ENCODE measurements at places on chromosomes 3 and 15.

GRCh38 chr15:29242456-29243242 is 27.0 kb downstream of the NSMCE3 start:
- no peak for DNase-seq

DNA sequence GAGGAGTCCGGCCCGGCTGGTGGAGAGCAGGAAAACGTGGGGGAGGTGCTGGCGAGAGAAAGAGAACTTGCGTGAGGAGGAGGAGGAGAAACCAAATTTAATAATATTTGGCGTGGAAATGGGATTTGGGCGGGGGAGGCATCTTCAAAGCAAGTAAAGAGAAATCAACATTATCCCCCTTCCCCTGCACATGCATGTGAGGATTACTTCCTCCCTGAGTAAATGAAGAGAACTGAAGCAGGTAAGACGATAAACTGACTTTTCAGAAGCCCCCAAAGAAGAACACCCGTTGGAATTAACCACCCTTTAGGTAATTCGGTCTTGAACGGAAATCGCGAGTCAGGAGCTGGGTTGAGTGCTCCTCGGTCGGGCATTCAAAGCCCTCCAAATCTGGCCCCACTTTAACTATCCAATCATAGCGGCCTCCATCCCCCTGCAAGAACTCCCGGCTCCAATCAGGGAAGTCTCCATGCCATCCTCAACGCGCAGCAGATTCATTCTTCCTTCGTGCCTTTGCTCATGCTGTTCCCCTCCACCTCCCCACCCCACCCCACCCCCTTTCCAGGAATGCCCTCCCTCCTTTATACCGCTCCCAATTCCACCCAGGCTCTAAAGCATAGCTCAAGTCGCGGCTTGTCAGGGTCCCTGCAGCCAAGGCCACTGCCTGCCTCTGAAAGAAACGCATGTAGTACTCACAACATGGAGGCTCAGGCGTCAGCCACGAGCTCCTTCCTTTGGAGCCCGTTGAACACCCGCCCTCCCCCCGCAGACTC is 545 bp upstream of the RFX7 start:
- peak; percentile 18 for DNase-seq

- no peak for DNase-seq
Observed at GRCh38 chr3:82194870-82195269, 433.4 kb upstream of the GBE1 start.

GRCh38 chr3:147521646-147522045 is 112.5 kb downstream of the ZIC1 start:
- no peak for DNase-seq

- no peak for DNase-seq
Observed at GRCh38 chr15:100235030-100235617, 106.7 kb downstream of the ADAMTS17 start.

DNA sequence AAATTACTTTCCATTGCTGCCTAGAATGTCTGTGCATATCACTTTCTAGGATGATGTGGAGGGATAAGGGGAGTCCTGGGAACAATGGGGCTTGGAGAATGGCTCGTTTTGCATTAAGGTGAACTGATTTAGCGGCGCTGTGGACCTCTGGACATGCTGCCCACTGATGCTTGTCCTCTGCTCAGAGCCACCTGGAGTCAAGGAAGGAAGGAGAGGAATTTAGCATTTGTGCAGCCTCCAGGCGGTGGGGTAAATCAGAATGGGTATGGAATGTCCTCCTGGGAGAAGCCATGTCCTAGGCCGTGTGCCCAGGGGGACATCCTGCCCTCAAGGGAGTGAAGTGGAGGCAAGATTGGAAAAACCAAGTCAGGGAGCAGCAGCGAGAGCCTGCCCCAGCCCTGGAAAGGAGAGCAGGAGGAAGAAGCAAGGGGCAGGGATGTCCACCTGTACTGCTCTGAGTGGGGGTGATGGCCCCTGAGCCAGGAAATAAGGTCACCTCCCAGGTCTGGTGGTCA is 37.8 kb downstream of the KY start:
- DNase-seq, result no peak

- no peak for DNase-seq
Observed at GRCh38 chr3:32240159-32240545, 1.7 kb downstream of the CMTM8 start.

- no peak for DNase-seq
Observed at GRCh38 chr3:70716832-70717231, 404.4 kb upstream of the MDFIC2 start.

DNA sequence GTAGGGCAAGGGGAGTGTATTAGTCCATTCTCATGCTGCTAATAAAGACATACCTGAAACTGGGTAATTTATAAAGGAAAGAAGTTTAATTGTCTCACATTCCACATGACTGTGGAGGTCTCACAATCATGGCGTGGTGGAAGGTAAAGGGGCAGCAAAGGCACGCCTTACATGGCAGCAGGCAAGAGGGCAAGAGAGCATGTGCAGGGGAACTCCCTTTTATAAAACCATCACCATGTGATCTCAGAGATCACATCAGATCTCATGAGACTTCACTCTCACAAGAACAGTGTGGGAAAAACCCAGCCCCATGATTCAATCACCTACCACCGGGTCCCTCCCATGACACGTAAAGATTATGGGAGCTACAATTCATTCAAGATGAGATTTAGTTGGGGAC is 41.4 kb downstream of the SUMF1 start:
- DNase-seq, result peak; percentile 92

GRCh38 chr3:11580645-11581044 is 63.1 kb downstream of the VGLL4 start:
- DNase-seq, result no peak

DNA sequence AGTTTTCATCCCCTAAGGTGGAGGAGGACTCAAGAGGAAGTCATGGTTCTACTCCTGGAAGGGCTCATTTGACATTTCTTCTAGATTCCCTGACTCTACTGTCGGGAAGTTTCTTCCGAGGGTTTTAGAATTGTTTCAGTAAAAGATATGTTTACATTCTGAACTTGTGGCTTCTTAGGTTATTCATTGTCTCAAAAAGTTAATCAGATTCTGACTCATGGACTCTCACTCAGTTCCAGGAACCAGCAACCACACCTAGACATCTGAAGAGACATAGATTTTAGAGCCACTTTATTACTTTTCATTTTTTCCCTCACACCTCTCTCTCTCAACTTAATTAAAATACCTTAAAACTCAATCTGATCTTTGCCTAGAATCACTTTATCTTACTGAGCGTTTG is 862.6 kb downstream of the AGBL1 start:
- DNase-seq, result no peak

- no peak for DNase-seq
Observed at GRCh38 chr3:15495461-15496340, 25.8 kb downstream of the COLQ start.

DNA sequence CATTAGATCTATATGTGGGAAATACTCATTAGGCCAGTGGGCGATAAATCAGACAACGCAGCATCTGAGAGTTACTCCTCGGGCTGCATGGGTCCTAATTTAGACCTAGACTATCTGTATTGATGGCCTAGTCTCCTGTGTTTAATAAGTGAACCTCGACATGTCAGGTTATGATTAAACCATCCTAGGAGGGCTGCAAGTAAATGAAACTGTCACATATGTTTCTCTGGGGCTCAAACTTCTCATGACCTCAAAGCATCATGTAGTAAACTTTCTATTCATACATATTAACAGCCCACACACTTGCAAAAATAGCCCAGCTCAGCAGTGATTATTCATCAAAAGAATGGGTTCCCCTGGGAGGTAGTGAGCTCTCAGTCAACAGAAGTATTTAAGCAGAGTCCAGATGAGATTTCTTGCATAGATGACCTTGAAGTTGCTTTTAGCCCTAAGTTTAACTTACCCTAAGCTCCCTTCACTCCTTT is 51.6 kb downstream of the RAB11A start:
- DNase-seq, result no peak

GRCh38 chr15:101056366-101057334 is 137.5 kb downstream of the LRRK1 start:
- DNase-seq, result no peak
